NCI-H524 (cell line): ENCODE measurements at places on chromosomes 13 and 19.

- peak; percentile 35 for DNase-seq
Measured at GRCh38 chr19:39032063-39032918, at the start of gene FBXO27. Gene FBXO27 (minus strand): TSS chr19:39032549. CDS start chr19:39032227, 322 bp downstream.

DNA sequence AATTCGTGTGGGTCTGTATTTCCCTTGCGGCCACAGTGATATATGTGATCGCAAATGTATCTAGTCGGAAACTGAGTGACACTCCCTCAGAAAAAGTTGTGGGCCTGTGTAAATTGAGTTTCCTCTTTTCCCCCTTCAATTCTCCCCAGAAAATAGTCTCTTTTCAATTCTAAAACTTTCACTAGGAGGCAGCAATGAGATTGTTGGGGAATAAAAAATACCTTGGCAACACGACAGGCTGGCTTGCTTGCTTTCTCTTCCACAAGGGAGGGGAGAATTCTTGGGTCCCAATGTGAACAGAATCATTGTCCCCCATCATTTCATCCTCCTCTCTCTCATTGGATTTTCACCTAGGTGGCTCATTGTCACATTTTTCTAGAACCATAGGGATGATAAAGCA is 3.7 kb upstream of the SOX21 start:
- DNase-seq: no peak

- DNase-seq: peak; percentile 63
Measured at GRCh38 chr19:39996218-39996810, 546 bp upstream of the ZNF546 start.

- DNase-seq: peak; percentile 61
Measured at GRCh38 chr19:3707868-3708206, 347 bp upstream of the TJP3 start.

- DNase-seq: peak; percentile 59
Measured at GRCh38 chr13:70310396-70311119, 202.3 kb upstream of the KLHL1 start.

GRCh38 chr13:109870696-109871370 is 84.5 kb upstream of the IRS2 start:
- no peak for DNase-seq

GRCh38 chr19:38596057-38596981 is 21.4 kb downstream of the MAP4K1 start:
- DNase-seq: no peak

GRCh38 chr13:94298346-94298745 is 181.1 kb downstream of the DCT start:
- DNase-seq: no peak

GRCh38 chr19:1066748-1067340 is at the start of gene ARHGAP45:
Gene ARHGAP45 (plus strand): TSS chr19:1067167. CDS start chr19:1067406, 239 bp downstream.
- DNase-seq: no peak

DNA sequence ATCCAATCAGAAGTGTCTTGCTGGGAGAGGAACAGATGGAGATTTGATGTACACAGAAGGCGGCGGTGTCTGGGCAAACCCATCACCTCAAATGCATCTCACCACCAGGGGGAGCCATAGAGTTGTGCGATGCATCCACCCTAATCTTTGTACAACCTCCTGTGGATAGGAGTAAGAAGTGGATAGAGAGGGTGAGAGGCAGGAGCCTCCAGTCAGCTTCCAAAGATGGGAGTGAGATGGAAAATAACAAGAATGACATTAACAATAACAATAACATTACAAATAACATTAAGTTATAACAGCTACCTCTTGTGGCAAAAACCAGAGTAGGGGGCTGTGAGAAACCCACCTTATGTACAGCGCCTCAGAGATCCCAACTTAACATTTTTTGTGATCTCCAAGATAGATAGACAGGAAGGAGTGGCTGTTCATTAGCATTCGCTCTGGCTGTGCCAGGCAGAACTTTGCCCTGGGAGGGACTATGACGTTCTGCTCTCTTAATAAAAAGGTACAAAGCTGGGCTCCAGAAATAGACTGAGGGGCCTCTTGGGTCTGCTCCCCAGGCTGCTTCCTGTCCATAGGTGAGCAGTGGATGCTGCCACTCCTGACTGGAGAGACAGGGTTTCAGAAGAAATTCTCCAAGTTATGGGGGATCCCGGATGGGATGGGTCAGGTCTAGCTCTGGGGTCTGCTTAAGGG is 5.2 kb upstream of the CEACAM18 start:
- DNase-seq: peak; percentile 57

GRCh38 chr13:93173654-93174053 is 53.0 kb upstream of the GPC6 start:
- DNase-seq: no peak

DNA sequence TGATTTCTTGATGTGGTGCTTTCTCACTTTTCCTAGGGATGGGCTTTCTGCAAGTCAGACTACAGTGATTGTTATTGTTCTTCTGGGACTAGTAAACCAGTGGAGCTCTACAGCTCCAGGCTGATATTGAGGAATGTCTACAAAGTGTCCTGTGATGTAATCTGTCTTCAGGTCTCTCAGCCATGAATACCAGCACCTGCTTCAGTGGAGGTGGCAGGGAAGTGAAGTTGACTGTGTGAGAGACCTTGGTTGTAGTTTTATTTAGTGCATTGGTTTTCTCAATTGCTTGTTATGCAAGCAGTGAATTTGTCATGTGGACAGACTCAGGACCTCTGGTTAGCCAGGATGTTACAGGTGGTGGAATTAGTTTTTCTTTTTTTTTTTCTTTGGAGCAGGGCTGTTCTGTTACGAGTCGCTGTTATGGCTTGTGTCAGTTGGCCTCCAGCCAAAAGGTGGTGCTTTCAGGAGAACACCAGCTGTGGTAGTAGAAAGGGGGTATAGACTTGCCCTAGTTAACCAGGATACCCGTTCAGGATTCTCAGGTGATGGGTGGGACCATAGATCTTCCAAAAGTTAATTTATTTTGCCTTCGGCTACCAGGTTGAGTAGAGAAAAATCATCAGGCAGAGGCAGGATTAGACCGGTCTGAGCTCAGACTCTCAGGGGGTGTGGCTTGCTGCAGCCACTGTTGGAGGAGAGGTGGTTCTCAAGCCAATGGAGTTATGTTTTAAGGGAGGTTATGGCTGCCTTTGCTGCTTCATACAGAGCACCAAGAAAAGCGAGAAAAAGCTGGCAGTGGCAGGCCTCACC is 11.9 kb upstream of the ZNF675 start:
- peak; percentile 21 for DNase-seq

DNA sequence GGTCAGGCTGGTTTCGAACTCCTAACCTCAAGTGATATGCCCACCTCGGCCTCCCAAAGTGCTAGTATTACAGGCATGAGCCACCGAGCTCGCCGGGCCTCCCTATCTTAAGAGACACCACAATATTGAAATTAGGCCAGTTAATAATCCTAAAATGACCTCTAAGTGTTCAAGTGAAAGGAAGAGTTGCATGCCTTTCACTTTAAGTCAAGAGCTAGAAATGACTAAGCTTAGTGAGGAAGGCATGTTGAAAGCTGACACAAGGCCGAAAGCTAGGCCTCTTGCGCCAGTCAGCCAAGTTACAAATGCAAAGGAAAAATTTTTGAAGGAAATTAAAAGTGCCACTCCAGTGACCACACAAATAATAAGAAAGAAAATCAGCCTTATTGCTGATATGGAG is 144.5 kb upstream of the FNDC3A start:
- DNase-seq: no peak

GRCh38 chr19:12954612-12954962 is 2.4 kb downstream of the GADD45GIP1 start:
- no peak for DNase-seq
